ENCODE measurements at places on chromosomes 7 and 10.

GRCh38 chr10:118412132-118412760 is 70.1 kb upstream of the FAM204A start:
- no peak for DNase-seq

DNA sequence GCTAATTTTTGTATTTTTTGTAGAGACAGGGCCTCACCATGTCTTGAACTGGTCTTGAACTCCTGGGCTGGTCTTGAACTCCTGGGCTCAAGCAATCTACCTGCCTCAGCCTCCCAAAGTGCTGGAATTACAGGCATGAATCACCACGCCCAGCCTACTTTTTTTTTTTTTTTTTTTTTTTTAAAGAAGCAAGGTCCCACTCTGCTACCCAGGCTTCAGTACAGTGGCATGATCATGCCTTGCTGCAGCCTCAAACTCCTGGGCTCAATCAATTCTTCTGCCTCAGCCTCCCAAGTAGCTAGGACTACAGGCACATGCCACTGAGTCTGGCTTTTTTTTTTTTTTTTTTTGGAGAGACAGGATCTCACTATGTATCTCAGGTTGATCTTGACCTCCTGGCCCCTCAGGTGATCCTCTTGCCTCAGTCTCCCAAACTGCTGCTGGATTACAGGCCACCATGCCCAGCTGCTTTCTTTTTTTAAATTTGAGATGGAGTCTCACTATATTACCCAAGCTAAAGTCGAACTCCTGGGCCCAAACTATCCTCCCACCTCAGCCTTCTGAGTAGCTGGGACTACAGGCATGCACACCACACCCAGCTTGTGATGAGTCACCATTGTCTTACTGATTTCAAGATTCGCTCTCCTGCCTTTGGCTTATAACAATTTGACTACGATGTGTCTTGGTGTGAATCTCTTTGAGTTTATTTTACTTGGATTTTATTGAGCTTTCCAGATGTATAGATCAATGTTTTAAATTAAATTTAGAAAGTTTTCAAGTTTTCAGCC is 9.0 kb downstream of the RPEL1 start:
- no peak for DNase-seq

- DNase-seq = no peak
Measured at GRCh38 chr10:86038371-86038770, 328.2 kb downstream of the GRID1 start.

- no peak for DNase-seq
Measured at GRCh38 chr7:47581438-47581803, 490 bp downstream of the TNS3 start.

GRCh38 chr7:47192978-47193377 is 388.9 kb downstream of the TNS3 start:
- no peak for DNase-seq

DNA sequence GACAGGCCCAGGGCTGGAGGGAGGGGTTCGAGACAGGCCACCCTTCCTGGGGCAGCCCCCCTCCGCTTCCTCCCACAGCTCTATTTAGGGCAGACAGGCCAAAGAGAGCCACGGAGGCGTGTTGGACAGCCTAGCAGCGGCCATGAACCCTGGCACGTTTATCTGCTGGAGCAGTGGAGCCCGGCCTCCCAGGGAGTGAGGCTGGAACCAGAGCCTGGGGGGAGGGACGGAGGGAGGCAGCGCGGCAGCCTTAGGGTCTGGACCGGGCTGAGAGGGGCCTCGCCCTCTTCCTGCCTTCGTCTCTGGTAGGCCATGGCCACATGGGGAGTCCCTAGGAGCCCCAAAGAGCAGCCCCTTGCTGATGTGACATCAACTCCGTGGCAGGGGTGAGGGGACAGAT is 17.1 kb downstream of the UNCX start:
- DNase-seq = no peak

DNA sequence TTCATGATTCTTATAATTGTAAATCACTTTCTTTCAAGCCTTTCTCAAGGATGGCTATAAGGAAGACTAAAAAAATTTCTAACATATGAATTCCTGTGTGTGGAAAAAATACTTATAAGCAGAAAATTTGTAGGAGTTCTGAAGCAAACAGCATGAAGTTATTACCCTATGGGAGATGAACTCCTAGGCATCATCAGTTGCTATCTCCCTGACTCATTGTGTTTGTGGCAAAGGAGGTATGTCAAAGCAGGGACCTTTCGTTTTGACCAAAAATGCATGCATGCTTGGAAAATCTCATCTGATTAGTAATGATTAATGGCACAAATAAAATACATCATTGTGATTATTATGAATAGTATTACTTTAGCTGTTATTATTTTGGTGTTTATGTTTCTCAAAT is 59.4 kb downstream of the CALCR start:
- DNase-seq = no peak

DNA sequence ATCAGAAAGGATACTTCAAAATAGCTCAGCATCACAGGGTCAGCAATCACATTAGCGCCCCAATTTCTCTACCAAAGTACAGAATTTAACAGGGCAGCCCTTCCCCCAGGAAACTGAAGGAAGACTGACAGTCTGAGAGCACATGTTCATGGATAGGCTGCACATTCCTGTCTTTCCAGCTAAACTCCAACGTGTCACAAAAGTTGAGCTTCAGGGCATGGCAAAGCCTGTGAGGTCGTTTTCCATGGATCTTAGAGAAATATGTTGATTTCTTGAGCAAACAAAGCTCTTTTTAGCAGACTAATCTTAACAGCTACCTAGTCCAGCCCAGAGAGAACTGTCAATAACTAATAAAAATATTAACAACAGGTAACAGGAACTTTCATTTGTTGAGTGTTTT is 207.9 kb downstream of the GRM3 start:
- no peak for DNase-seq

DNA sequence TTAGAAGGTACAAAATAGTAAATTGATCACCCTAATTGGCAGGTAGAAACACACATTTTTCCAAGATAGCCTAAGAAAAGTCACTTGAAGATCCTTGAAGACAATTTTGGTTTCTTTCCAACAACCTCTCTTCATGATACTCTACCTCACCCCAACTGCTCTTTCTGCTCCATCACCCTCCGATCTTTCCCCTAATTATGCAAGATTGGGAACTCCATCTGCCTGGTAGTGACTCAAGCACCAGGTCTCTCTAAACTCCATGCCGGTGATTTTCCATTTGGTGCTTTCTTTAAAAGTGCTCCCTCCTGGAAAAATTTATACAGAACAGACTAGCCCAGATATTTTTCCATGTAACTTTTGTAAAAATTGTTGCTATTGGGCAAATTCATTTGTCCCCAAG is 1.1 kb upstream of the AKR1B1 start:
- no peak for DNase-seq

DNA sequence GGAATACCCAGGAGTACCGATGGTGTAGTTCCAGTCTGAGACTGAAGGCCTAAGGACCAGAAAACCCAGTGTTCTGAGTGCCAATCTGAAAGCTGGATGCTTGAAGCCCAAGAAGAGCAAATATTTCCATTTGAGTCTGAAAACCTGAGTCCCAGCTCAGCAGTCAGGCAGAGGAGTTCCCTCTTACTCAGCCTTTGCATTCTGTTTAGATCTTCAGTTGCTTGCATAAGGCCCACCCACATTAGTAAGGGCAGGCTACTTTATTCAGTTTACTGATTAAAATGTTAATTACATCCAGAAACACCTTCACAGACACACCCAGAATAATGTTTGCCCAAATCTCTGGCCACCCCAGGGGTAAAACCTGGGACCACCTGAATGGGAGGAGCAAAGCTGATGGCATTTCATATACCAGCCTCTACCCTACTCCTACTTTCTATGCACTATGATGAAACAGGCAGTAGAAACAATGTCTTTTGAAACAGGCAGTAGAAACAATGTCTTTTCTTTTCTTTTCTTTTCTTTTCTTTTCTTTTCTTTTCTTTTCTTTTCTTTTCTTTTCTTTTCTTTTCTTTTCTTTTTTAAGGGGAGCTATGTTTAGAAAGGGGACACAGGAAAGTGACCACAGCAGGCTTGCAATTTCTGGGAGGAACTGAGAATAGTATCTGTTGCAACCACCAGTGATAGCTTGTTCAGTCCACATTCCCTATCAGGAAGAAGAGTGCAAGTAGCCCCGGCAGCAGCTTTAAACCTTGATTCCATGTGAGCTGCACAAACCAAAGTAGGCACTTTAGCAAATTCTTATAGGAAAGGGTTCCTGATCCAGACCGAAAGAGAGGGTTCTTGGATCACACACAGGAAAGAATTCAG is 30.6 kb downstream of the FAM237B start:
- DNase-seq = no peak

GRCh38 chr10:124227055-124227975 is 133.9 kb upstream of the CHST15 start:
- DNase-seq = no peak
